ENCODE measurements at places on chromosomes 7 and 10.

DNA sequence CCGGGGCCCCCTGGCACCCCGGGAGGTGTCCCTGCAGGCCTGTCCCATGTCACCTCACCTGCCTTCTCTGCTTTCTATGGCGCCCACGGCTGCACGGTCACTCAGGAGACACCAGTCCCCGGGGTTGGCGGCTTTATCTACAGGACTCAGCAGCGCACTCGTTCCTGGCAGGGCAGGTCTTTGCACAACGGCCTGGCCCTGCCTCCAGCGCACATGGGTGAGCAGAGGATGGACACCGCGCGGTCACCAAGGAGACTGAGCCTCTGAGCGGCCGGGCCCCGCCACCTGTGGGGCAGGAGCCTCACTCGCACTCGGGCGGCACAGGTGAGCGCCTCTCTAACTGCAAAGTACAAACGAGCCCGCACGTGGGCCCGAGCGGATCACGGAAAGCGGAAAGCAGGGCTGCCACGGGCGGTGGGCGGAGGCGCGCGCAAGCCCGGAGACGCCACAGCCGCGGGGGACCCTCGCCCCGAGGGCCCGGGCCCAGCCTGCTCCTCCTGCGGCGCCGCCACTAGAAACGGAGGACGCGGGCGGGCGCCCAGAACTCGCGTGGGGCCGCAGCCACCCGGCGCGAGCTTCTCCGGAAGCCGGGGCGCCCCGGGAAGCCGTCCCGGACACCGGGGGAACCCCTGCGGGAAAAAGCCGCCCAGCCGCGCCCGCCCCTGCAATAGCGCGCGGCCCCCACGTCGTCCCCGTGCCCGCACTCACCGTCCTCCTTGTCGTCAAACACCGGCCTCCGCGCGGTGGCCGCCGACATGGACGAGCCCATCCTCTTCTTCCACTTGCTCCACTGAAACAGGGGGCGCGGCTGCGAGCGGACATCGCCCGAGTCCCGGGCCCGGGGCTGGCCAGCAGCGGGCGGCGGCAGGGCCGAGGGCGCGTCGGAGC lies 642 bp downstream of the STK32C start:
- peak; percentile 53 for DNase-seq

GRCh38 chr7:75916259-75916658 lies 1.3 kb downstream of the POR start:
- DNase-seq: no peak

- DNase-seq: no peak
These were observed 858 bp downstream of the COPS6 start for GRCh38 chr7:100089458-100090196.

GRCh38 chr10:21499701-21500577 lies 25.5 kb downstream of the SKIDA1 start:
- peak; percentile 66 for DNase-seq

DNA sequence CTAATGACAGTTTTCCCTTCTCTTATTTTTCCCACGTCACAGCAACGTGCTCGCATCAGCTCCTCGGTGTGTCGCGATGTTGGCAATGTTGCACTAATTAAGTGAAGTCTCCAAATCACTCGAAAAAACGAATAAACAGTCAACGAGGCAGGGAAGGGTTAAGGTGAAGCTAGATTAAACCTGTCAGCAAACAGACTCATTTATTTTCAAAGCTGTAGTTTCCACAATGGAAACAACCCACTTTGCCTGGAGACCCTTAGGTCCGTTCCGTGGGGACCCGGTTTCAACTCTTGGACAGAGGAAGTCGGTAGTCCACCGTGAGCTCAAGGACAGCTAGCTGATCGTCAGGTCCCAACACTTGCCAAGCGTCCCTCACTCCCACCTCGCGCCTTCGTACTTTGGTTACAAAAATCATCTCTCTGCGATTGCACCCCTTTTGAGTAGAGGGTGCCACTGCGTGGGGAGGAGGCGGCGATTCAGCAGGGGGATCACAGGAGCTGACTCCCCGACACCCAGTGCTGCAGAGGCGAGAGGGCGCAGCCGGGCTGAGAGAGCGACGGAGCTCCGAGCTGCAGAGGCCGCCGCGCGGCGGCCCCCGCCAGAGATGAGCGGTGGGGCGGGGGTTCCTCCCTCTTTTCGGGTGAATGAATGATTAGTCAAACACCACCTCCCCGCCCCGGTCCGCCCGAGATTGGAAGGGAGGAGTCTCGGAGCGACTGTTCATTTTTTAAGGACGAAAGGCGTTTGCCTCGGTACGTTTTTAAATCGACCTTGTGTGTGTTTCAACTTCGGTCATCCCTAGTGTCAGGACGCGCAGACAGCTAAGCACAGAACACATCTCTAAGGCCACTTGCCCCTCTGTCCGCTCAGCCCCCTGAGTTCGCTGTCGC lies 1.3 kb upstream of the BMPER start:
- peak; percentile 81 for DNase-seq

DNA sequence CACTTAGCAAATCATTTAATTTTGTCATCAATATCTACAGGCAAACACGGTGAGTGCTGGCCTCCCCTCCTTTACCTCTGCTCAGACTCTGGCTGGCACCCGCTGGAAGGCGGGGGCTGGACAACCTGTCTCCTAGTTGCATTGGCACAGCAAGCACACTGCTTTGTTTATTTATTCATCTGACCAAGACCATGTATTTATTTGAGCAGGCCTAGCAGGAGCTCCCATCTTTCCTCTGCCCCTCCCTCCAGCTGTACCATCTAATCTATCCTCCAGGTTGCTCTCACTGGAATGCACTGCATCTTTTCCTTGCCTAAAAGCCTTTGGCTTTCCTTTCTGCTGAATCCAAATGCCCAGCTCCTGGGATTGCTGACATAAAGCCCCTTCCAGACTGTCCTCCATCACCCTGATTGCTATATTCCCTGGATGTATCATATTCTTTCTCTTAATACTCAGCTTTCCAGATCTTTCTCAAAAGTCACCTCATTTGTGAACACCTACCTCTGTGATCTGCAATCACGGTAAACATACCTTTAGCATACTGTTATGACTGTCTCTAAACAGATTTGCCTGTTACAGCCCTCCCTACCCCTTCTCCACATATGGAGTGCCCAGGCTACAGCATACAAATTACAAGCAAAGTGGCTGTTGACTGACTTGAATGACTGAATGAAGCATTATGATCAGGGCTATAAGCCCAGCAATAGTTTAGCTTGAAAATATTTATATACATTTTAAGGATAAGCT lies 9.6 kb downstream of the ELMO1 start:
- DNase-seq: no peak

- DNase-seq: no peak
These were observed 115.2 kb downstream of the RNLS start for GRCh38 chr10:88467835-88468485.

GRCh38 chr7:1255080-1255816 lies 22.6 kb downstream of the UNCX start:
- DNase-seq: peak; percentile 39

DNA sequence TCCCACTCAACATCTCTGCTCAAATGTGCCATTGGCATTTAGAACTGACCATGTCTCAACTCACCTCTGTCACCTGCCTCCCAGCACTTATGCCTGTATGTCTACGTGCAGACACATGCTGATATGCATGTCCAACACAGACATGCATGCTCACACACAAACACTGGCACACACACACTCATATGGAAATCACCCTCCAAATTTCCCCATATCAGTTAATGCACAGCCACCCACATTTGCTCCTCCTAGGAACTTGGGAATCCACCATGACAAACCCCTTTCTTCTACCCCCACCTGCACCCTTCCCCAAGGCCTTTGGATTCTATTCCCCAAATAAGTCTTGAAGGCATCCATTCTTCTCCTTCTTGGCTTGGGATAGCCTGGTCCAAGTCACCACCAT lies 4.4 kb downstream of the FAM170B start:
- DNase-seq: no peak

- peak; percentile 26 for DNase-seq
These were observed 42.0 kb downstream of the LYZL2 start for GRCh38 chr10:30587522-30588031.

GRCh38 chr10:113026679-113027078 lies 76.6 kb downstream of the TCF7L2 start:
- DNase-seq: no peak

All from psoas muscle (tissue), 8 donors.